ENCODE measurements at places on chromosomes 2 and 18.

DNA sequence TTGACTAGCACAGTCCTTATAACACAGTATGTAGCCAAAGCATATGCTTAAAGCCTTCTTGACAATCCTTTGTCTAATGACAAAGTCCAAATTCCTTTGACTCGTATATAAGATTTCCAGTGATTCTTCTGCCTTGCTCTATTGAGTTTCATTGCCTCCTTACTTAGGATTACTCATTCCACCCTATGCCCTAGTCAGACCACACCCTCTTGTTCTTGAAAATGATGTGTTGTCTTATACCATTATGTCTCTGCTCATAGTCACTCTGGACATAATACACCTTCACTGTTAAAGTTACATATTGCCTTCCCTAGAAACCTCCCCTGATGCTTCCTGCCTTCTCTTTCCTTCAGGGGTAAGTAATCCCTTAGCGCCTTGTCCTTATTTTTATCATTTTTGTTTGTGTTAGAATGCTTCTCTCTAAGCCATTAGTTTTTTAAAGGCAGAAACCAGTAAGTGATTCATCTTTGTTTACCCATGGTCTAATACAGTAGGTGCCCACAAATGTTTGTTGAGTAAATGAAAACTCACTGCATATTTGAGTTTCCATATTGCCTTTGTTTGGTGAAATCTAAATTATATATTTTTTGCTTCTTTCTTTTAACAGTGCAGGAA, 19.3 kb downstream of the GPD2 start:
- H3K4me3 ChIP-seq, result no peak overlapping the region
- no peaks in the 10 kb centered on the region for H3K27me3 ChIP-seq
- DNase-seq, result no peak
- no peak overlapping the region for H3K27ac ChIP-seq

DNA sequence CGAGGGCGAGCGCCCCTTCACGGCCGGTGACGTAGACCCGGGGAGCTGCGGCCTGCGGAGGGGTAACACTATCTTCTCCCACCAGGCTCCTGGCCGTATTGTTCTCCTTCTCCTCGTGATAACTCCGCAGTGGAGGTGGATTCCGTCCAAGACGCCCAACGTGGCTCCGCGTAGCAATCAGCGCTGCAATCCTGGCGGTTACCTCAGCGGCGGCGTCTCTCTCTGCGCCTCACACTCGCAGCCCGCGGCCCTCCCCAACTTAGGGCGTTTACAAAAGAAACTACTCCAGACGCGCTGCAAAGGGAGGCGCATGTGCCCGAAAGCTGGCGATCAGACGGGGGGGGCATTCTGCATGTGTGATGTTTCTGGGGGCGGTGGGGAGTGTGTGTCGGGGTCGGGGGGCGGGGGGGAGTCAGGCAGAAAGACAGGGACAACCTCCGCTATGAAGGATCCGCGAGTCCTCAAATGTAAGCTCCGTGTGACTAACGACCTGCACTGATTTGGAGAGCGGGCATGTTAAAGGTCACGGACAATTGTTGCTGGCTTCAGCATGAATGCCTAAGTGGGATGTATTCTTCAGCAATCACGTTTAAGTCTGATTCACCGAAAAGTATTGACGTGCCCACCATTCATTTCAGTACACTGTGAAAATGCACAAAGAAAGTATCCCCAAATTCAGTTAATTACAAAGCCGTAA, 1.3 kb upstream of the ZNF516 start:
- peak overlapping the region; percentile 15 for H3K27ac ChIP-seq
- peaks cover 6% of the 10 kb centered on the region for H3K36me3 ChIP-seq
- H3K27me3 ChIP-seq, result peaks cover 64% of the 10 kb centered on the region
- H3K4me3 ChIP-seq, result peak overlapping the region; percentile 71
- DNase-seq, result peak; percentile 67

DNA sequence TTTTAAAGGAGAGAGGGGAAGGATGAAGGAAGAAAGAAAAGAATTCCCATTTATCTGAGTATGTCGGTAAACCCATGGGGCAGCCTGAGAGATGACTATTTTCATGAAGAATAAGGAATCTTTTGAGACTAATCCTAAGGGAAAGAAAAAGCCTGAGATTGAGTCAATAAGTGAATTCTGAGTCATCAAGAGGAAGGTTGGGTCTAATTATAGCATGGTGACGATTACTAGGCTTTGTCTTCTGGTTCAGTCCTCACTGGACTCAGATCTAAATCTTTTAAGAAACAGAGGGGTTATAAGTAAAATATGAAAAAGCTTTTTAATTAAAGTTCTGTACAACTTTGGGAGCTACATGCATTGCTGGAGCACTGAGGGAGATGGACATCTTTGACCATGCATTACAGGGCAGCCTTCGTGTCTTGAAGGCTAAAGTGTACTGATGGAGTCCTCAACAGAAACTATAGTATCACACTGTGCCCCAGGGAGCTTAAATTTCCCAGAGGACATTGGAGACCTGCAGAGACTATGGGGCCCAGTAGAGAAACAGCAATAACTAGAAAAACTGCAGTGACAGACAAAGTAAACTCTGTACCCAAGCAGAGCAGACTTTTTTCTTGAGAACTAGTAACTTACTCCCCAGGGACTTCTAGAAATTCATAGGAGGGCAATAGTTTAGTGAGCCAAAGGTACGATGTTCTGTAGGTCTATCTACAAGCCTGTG, 260.9 kb downstream of the RAD51AP2 start:
- no peak overlapping the region for H3K4me3 ChIP-seq
- no peaks in the 10 kb centered on the region for H3K4me1 ChIP-seq
- DNase-seq, result no peak
- no peaks in the 10 kb centered on the region for H3K36me3 ChIP-seq
- no peak overlapping the region for H3K27ac ChIP-seq
- no peaks in the 10 kb centered on the region for H3K27me3 ChIP-seq

GRCh38 chr18:48743886-48744285, 205.1 kb downstream of the CTIF start:
- no peak overlapping the region for H3K27ac ChIP-seq
- DNase-seq, result no peak
- H3K4me1 ChIP-seq, result no peaks in the 10 kb centered on the region
- H3K4me3 ChIP-seq, result no peak overlapping the region

GRCh38 chr18:22457524-22457923, 39.8 kb upstream of the CTAGE1 start:
- DNase-seq, result no peak
- no peaks in the 10 kb centered on the region for H3K36me3 ChIP-seq
- H3K27me3 ChIP-seq, result no peaks in the 10 kb centered on the region
- no peak overlapping the region for H3K27ac ChIP-seq
- H3K4me3 ChIP-seq, result no peak overlapping the region
- H3K4me1 ChIP-seq, result no peaks in the 10 kb centered on the region

- H3K27me3 ChIP-seq, result no peaks in the 10 kb centered on the region
- H3K4me3 ChIP-seq, result no peak overlapping the region
- H3K36me3 ChIP-seq, result peaks cover 77% of the 10 kb centered on the region
- no peak overlapping the region for H3K27ac ChIP-seq
- peak; percentile 43 for DNase-seq
Observed at GRCh38 chr2:172582656-172583055, 26.8 kb downstream of the PDK1 start.

- no peak overlapping the region for H3K27ac ChIP-seq
- H3K4me3 ChIP-seq, result no peak overlapping the region
- H3K4me1 ChIP-seq, result no peaks in the 10 kb centered on the region
- H3K36me3 ChIP-seq, result no peaks in the 10 kb centered on the region
Observed at GRCh38 chr18:57956491-57956890, 87.5 kb upstream of the NEDD4L start.

- no peak overlapping the region for H3K27ac ChIP-seq
- H3K27me3 ChIP-seq, result no peaks in the 10 kb centered on the region
- H3K36me3 ChIP-seq, result no peaks in the 10 kb centered on the region
- H3K4me3 ChIP-seq, result no peak overlapping the region
- DNase-seq, result no peak
Observed at GRCh38 chr18:22230471-22230945, 61.1 kb downstream of the GATA6 start.

DNA sequence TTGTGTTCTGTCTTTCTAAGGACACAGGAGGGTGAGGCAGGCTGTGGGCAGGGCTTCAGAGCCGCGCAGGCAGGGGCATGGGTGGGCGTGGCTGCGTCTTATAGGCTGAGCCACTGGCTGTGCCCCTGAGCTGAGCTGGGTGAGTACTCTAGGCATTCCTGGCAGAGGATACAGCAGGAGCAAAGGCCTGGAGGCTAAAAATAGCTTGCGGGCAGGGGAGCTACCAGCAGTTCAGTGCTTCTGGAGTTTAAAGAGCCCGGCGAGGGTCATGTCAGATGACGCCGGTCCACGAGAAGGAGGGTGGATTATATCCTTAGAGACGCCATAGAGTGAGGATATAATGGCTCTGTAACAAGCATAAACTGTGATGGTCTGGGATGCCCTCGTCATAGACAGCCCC, 31.5 kb upstream of the PDIA6 start:
- no peaks in the 10 kb centered on the region for H3K4me1 ChIP-seq
- no peak overlapping the region for H3K4me3 ChIP-seq
- H3K27ac ChIP-seq, result no peak overlapping the region
- DNase-seq, result no peak

DNA sequence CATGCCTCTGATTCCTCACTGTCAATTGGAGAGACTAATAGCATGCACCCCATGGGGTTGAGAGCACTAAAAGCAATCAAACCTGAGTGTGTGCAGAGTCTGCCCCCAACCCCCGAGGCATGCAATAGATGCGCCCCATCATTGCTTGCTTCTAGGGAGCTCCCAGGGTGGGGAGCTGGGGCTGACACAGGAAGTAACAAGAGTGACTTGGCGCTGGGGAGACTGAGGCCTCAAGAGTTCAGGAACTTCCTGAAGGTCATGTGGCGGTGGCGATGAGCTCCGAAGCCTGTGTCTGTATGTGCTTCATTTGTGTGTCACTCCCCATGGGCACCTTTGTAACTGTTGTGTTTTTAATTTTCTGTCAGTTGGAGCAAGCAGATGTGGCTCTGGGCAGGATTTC, 61.2 kb downstream of the CTIF start:
- DNase-seq, result no peak
- H3K36me3 ChIP-seq, result no peaks in the 10 kb centered on the region
- no peaks in the 10 kb centered on the region for H3K27me3 ChIP-seq
- no peak overlapping the region for H3K4me3 ChIP-seq

DNA sequence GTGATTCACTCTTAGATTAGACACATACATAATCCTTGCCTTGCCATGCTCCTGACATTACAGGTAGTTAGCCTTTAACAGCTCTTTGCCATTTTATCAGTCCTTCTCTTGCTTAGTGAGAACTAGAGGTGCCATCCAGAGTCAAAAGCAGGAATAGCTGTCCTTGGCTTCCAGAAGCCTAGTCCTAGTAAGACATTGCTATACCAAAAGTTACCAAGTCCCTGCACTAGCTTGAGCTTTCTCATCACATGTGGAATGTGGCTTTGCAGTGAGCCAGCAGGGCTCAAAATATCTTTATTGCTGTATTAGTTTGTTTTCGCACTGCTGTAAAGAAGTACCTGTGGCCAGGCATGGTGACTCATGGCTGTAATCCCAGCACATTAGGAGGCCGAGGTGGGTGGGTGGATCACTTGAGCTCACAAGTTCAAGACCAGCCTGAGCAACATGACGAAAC, 104.7 kb upstream of the NOSTRIN start:
- no peaks in the 10 kb centered on the region for H3K27me3 ChIP-seq
- peaks cover 17% of the 10 kb centered on the region for H3K36me3 ChIP-seq
- no peaks in the 10 kb centered on the region for H3K4me1 ChIP-seq

GRCh38 chr2:214715025-214715424, 94.5 kb downstream of the BARD1 start:
- no peaks in the 10 kb centered on the region for H3K27me3 ChIP-seq
- no peak for DNase-seq
- peaks cover 27% of the 10 kb centered on the region for H3K36me3 ChIP-seq
- H3K4me1 ChIP-seq, result peaks cover 4% of the 10 kb centered on the region
- H3K4me3 ChIP-seq, result no peak overlapping the region

- no peak overlapping the region for H3K27ac ChIP-seq
- H3K36me3 ChIP-seq, result no peaks in the 10 kb centered on the region
- no peak for DNase-seq
- H3K4me1 ChIP-seq, result no peaks in the 10 kb centered on the region
- H3K4me3 ChIP-seq, result no peak overlapping the region
Observed at GRCh38 chr2:99775585-99775984, 285.8 kb upstream of the REV1 start.

DNA sequence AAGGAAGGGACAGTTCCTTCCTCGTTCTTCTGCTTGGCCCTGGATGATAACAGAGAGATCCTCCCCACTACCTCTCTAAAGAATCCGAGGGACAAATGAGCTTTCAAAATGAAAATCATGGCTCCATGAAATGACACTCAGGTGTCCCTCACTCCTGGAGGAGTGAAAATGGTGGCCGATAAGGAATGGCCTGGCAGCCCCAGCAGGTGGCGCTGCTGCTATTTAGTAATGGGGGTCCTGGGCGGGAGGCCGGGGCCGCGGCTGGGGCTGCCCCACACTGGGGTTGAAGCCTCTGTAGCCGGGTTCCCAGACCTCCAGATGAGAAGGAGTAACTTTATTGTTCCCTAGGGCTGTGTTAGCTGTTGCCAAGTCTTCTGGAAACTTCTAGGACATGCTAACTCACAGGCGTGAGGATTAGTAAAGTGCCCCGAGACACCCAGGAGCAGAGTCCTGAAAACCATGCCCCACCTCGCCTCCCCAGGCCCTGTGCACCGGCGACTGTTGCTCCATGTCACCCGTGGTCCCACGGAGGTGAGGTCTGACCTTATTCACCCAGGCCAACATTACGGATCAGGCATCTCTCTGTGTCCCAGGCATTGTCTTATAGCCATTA, 138.0 kb downstream of the CTIF start:
- no peaks in the 10 kb centered on the region for H3K36me3 ChIP-seq
- H3K4me3 ChIP-seq, result no peak overlapping the region
- H3K27ac ChIP-seq, result no peak overlapping the region
- peaks cover 2% of the 10 kb centered on the region for H3K4me1 ChIP-seq
- DNase-seq, result peak; percentile 90

GRCh38 chr18:26405190-26405801, 143.1 kb downstream of the KCTD1 start:
- no peak overlapping the region for H3K27ac ChIP-seq
- H3K4me1 ChIP-seq, result no peaks in the 10 kb centered on the region
- H3K27me3 ChIP-seq, result no peaks in the 10 kb centered on the region
- no peak for DNase-seq

DNA sequence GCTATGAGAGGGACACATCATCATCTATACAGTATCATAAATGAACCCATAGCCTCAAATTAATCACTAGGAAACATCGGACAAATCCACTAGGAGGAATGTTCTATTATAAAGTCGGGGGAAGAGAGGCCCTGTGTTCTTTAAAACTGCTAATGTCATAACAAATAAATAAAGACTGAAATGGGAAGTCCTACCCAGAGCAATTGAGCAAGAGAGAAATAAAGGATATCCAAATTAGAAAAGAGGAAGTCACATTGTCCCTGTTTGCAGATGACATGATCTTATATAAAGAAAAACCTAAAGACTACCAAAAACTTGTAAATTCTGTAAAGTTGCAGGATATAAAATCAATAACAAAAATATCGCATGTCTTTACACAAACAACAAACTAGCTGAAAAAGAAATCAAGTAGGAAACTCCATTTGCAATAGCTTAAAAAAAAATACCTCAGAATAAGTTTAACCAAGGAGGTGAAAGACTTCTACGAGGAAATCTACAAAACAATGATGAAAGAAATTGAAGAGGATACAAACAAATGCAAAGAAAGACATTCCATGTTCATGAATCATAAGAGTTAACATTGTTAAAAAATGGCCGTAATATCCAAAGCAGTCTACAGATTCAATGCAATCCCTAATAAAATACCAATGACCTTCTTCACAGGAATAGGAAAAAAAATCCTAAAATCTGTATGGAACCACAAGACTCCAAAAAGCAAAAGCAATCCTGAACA, 30.6 kb downstream of the RTN4 start:
- no peak for DNase-seq
- H3K36me3 ChIP-seq, result peaks cover 6% of the 10 kb centered on the region
- H3K27me3 ChIP-seq, result no peaks in the 10 kb centered on the region
- H3K4me3 ChIP-seq, result no peak overlapping the region
- H3K27ac ChIP-seq, result no peak overlapping the region
- peaks cover 8% of the 10 kb centered on the region for H3K4me1 ChIP-seq
